ENCODE measurements at places on chromosomes 11 and 22.

- no peak for DNase-seq
Measured at GRCh38 chr11:106133529-106133928, 56.1 kb downstream of the AASDHPPT start.

- no peak for DNase-seq
Measured at GRCh38 chr11:47765086-47765485, 2.1 kb downstream of the FNBP4 start.

GRCh38 chr11:76793391-76794291 is 10.5 kb downstream of the TSKU start:
- DNase-seq = peak; percentile 67

DNA sequence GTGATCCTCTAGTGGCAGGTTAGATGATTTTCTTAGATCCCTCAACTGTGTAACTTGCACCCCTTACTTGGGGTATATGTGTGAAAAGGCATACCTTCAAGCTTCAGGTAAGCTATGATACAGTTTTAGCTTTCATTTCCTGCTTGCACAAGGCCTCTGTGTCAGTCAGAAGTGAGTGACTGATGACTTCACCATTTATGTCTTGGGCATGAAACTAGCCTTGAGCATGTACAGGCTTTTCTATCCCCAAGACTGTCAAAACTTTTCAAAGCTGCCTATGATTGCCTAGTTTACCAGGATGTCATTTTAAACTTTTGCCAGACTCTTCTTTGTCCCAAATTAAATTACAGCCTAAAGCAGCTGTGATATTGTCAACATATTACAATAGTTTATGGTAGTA is 286.1 kb upstream of the CNTN5 start:
- DNase-seq = no peak

- DNase-seq = no peak
Measured at GRCh38 chr11:86639137-86639536, 33.3 kb downstream of the ME3 start.

All from sigmoid colon (tissue), 7 donors.